ENCODE measurements at places on chromosomes 7 and 10.

DNA sequence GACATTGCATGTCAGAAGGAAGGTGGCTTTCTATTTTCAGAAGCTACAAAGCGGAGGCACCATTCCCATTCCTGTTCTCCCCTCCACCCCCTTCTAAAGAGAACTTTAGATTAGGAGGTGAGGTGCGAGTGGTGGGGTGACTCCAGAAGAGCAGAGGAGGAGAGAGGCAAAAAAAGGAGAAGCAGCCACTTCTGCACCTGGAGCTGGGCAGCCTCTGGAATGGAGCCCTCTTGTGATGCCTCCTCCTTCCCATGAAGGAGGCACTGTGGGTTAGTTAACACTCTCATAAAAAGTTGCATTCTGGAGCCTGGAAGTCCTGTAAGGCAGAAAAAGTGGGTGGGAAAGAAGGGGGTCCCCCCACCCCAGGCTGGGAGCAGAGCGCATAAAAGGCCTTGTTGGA lies 4.8 kb downstream of the PTF1A start:
- DNase-seq = no peak

GRCh38 chr7:133783276-133783675 lies 343.9 kb upstream of the LRGUK start:
- DNase-seq = no peak

DNA sequence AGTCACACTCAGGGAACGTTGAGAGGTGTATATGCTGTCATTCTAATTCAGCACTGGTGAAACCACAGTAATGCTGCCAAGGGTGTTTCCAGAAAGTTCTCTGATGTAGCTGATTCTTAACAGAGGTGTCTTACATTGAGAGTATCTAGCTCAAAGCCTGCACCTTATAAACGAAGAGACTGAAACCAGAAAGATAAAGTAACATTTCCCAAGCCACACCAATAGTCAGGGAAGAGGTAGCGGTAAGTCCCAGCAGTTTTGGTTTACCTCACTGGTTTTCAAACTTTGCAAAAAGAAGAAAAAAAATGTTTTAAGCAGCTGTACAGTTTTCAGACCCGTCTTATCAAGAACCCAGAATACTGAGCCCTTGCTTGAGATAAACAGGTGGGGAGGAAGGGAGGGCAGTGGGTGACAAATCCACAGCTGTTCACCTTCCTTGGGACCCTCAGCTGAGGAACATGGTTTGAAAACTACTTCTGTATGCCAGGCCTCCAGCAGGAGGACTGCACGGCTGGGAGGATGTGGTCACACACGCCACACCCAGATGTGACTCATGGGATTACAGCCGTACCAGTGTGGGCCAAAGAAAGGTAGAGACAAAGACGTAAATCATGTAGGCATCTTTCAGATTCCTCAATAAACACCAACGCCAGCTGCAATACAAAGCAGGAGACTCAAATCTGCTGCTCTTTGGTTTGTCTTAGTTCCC lies 63.9 kb upstream of the GSDME start:
- DNase-seq = peak; percentile 67

GRCh38 chr7:45342236-45342635 lies 184.6 kb downstream of the RAMP3 start:
- no peak for DNase-seq

DNA sequence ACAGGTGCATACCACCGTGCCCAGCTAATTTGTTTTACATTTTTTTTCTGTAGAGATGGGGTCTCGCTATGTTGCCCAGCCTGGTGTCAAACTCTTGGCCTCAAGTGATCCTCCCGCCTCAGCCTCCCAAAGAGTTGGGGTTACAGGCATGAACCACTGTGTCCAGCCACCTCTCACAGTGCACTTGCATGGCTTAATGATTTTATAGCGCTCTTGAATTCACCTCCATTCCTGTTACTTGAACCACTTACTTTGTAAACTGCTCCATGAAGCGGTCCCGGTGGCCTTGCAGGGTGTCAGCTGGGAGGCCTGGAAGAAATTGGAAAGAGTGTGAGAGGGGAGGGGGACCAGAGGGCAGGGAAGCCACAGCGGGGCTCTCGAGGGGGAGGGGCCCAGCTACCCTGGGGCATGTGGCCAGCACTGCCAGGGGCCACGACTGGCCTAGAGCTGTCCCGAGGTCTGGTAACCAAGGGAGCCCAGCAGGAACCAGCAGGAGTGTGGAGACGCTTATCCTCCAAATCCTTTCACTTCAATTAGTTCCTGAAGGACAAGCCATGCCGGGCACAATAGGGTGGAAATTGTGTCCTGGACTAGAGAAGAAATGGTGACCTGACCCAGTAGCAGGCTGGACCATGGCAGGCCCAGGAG lies 76.0 kb downstream of the SPDYE5 start:
- DNase-seq = no peak

- DNase-seq = no peak
Measured at GRCh38 chr10:2296179-2296891, 559.0 kb upstream of the ADARB2 start.

- no peak for DNase-seq
Measured at GRCh38 chr7:135981958-135982646, 4.9 kb upstream of the MTPN start.

GRCh38 chr7:156895024-156895780 lies 2.2 kb upstream of the LMBR1 start:
- DNase-seq = no peak

GRCh38 chr7:37769291-37769690 lies 79.1 kb upstream of the NME8 start:
- no peak for DNase-seq

GRCh38 chr7:78345979-78346378 lies 547.4 kb downstream of the PHTF2 start:
- DNase-seq = no peak

GRCh38 chr10:31580646-31581045 lies 261.6 kb downstream of the ZEB1 start:
- no peak for DNase-seq

GRCh38 chr7:3188946-3189345 lies 112.1 kb upstream of the SDK1 start:
- no peak for DNase-seq

GRCh38 chr7:106246902-106247711 lies 37.7 kb downstream of the NAMPT start:
- no peak for DNase-seq

- DNase-seq = no peak
Measured at GRCh38 chr7:80379034-80379982, 132.6 kb downstream of the GNAT3 start.

DNA sequence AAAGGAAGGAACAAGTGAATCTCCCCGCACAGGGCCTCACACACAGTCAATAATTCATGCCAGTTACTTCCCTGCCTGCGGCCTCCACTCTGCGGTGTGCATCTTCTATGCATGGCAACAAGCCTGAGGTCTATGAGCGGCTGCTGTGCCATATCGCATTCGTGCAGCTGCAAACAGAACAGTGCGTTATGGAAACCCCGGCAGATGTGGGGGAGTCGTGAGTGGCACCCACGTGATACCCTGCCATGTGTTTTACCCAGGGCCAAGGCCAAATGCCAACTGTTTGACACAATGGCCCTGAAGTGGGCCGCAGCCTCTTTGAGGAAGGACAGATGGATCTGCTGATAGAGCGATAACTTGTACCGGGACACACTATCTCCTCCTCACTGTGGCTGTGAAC lies 13.4 kb downstream of the TNS3 start:
- DNase-seq = no peak

GRCh38 chr10:61438141-61438988 lies 14.8 kb downstream of the TMEM26 start:
- no peak for DNase-seq

GRCh38 chr10:43900571-43900970 lies 251.9 kb upstream of the ZNF32 start:
- DNase-seq = no peak

- no peak for DNase-seq
Measured at GRCh38 chr10:86329093-86329710, 37.4 kb downstream of the GRID1 start.

DNA sequence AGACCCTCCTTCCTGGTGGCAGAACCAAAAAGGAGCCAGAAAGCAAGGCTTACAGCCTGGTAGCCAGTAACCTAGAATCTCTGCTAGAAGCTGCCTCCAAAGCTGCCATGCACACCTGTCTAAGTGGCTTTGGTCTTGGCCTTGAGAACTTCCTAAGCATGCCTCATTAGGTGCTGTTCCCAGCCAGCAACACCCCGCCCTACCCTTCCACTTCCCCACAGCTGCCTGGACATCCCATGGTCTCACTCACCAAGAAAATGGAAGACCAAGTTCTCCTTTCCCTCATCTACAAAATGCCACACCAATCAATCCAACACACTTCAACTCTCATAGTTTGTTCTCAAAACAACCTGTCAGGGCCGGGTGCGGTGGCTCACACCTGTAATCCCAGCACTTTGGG lies 4.2 kb downstream of the PSAP start:
- DNase-seq = no peak

GRCh38 chr7:28687537-28687936 lies 270.6 kb downstream of the TRIL start:
- no peak for DNase-seq

DNA sequence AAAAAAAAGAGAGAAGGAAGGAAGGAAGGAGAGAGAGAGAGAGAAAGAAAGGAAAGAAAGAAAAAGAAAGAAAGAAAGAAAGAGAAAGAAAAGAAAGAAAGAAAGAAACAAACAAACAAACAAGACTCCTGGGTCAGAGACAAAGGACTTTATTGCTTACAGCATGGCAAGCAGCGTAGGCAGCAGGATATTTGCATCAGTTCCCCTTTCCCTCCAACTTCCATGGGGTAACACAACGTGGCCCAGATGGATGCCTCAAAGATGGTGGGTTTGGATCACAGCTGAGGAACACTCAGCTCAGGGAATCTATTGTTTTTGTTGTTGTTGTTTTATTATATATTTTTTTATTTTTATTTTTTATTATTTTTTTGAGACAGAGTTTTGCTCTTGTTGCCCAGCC lies 128.5 kb upstream of the VKORC1L1 start:
- no peak for DNase-seq

- DNase-seq = peak; percentile 89
Measured at GRCh38 chr10:101782811-101783735, at the start of gene NPM3. TSS of gene NPM3 (minus strand) at chr10:101783446. CDS start at chr10:101783390, 56 bp downstream.

- no peak for DNase-seq
Measured at GRCh38 chr10:70462349-70462984, 16.1 kb upstream of the PALD1 start.

- no peak for DNase-seq
Measured at GRCh38 chr7:124263232-124263827, 230.5 kb upstream of the TMEM229A start.

DNA sequence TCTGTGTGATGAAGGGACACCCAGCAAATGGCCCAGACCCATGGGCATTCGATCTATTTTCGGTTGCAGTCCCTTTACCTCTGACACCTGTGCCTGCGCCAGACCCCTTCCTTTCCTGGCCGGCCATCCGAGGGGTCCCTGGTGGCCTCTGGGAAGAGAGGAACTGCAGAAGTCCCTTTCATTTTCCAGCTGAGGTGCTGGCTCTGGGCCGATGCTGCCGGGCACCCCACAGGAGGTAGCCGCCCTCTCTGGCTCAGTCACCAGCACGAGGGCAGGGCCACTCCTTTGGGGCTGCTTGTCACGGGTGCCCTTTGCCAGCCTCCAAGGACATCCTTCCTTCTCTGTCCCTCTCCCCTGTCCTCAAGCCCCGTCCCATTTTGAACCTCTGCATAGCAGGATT lies 4.2 kb upstream of the ELN start:
- DNase-seq = no peak

DNA sequence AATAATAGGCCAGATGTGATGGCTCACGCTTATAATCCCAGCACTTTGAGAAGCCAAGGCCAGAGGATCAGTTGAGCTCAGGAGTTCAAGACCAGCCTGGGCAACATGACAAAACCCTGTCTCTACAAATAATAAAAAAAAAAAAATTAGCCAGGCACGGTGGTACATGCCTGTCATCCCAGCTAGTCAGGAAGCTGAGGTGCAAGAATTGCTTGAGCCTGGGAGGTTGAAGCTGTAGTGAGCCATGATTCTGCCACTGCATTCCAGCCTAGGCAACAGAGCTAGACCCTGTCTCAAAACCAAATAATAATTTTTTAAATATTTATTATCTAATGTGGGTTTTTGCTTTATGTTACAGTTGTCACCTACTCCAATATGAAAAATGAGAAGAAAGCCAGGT lies 178.9 kb downstream of the ADK start:
- no peak for DNase-seq

- DNase-seq = no peak
Measured at GRCh38 chr7:30908681-30909080, 3.0 kb upstream of the AQP1 start.

DNA sequence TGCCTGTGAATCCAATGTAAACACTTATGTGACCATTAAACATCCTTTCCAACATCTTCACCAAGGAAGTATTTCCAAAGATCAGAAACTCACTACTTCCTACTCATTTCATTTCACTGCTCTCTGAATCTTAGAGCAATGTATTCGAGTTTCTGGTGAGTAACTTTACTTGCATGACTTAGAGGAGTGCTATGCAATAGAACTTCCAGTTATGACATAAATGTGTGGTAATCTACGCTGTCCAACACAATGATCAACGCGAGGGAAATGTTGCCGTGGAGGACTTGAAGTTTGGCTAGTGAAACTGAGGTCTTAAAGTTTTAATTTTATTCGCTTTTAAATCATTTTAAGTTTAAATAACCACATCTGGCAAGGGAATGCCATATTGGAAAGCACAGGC lies 1326.3 kb downstream of the XPNPEP1 start:
- DNase-seq = no peak

GRCh38 chr7:92641921-92642511 lies 51.8 kb upstream of the FAM133B start:
- DNase-seq = peak; percentile 55

DNA sequence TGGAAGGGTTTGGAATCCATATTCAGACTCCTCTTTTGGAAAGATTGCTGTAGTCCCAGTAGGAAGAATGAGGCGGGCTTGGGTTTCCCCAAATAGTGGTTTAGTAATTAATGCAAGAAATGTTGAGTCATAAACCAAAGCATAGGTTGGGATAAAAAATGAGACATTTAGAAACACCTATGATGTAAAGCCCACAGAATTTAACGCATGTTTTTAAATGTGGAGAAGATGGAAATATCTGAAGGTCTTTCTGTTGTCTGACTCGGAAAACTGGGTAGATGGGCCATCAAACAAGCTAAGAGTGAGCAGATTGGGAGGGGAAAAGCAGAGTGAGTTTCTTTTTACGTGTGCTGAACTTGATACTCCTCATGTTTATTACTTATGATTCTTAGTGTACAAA lies 62.2 kb downstream of the LANCL2 start:
- no peak for DNase-seq

DNA sequence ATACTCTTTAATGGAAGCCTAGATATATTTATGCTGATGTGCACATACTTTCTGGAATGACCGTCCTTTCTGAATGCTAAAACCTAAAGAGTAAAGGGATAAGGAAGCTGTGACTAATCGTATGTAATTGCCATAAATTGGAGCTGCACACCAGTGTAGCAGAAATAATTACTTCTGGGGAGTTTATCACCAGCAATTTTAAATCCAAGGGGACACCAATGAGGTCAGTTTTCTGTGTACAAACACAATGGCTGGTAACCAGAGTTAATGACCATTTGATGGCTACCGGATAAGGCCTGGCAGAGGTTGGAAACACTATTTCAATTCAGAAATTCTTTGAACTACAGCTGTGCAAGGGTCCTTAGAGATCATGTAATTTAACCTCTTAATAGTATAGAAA lies 670.1 kb downstream of the REEP3 start:
- DNase-seq = no peak
